ENCODE measurements at places on chromosomes 5 and 9. TPM values are rescaled to one million over a fixed set of nuclear protein-coding genes. Genes with fewer than 3 reads are reported as not detected.

OBP2A gene
- total RNA-seq, result not detected

BHMT2 gene
- not detected for total RNA-seq

F2RL2 gene
- total RNA-seq, result not detected

- DNase-seq, result no peak
These were observed 108.2 kb downstream of the SYK start for GRCh38 chr9:90909747-90910283.

GRCh38 chr5:113448252-113448651 lies 13.5 kb upstream of the TSSK1B start:
- DNase-seq, result no peak

DNA sequence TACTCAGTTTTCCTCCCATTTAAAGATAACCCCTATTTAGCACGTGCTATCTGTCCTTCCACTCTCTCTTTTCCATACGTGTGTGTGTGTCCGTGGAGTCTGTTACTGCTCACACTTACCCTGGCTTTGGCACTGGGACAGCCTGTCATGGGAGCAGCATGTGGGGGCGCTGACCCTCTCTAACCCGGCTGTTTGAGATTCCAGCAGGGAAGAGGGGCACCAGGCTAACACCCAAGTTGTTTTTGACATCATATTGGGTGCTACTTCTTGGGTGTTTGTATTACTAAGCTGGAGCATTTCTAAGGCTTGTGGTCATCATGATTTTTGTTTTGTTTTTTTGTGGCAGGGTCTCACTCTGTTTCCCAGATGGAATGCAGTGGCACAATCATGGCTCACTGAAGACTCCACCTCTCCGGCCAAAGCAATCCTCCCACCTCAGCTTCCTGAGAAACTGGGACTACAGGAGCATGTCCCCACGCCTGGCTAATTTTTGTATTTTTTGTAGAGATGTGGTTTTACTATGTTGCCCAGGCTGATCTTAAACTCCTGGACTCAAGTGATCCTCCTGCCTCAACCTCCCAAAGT lies 56.9 kb upstream of the SIMC1 start:
- DNase-seq, result no peak

- no peak for DNase-seq
These were observed 287.0 kb upstream of the TMEM161B start for GRCh38 chr5:88555674-88556073.
